Stimulated activated CD4-positive, alpha-beta T cell treated with anti-CD3 and anti-CD28 coated beads, Interleukin-4, amount 100 ng/mL, for 48 hours (primary cell): ENCODE measurements at places on chromosomes 4 and X.

DNA sequence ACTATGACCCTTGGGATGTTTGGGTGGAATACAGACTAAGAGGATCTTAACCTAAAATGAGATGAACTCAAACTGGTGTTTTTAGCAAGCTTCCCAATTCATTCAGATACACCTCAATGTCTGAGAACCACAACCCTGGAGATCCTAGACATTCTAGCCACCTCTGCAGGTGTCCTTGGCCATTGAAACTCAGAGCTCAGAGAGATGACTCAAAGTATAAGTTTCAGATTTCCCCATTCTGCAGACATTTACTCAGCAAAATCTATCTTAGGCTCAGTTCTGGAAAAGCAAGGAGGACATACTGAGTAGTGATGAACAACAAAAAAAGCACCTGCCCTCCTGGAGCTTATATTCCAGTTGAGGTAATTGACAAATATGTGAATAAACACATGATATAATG is 47.8 kb downstream of the COMMD8 start:
- no peak for DNase-seq

DNA sequence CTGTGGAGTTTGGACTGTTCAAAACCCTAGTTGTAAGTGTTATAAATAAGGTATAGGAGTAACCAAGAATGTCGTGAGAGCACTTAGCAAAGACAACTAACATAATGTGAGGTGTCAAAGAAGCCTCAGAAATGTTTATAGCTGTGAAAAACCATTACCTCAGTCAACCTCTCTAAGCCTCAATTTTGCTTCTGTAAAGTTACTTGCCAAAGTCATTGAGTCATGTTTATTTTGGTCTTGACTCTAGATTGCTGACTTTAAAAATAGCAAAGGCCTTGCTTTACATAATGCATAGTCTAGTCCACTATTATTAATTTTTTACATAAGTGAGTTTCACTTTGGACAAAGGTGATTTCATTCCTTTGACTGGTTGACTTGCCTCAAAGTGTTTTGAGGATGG is 257.6 kb upstream of the CXXC4 start:
- DNase-seq, result no peak

DNA sequence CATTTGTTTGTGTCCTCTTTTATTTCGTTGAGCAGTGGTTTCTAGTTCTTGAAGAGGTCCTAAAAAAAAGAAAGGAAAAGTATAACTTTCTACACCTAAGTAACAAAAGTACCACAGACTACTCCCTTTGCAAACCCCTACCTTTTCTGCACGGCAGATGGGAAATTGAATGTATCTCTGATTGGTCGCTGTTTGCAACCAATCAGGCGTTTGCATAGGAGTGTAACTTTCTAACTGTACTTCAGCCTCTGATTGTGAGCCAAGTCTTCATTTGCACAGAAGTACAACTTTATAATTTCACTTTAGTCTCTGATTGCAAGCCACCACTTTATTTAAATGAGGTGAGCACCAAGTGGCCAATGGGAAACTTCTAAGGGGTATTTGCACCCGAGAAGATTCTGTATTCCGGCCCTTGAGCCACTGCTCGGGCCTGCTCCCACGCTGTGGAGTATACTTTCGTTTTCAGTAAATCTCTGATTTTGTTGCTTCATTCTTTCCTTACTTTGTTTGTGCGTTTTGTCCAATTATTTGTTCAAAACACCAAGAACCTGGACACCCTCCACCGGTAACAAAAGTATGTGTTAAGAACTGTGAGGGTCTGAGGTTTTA is 40.3 kb upstream of the FHL1 start:
- DNase-seq, result no peak

DNA sequence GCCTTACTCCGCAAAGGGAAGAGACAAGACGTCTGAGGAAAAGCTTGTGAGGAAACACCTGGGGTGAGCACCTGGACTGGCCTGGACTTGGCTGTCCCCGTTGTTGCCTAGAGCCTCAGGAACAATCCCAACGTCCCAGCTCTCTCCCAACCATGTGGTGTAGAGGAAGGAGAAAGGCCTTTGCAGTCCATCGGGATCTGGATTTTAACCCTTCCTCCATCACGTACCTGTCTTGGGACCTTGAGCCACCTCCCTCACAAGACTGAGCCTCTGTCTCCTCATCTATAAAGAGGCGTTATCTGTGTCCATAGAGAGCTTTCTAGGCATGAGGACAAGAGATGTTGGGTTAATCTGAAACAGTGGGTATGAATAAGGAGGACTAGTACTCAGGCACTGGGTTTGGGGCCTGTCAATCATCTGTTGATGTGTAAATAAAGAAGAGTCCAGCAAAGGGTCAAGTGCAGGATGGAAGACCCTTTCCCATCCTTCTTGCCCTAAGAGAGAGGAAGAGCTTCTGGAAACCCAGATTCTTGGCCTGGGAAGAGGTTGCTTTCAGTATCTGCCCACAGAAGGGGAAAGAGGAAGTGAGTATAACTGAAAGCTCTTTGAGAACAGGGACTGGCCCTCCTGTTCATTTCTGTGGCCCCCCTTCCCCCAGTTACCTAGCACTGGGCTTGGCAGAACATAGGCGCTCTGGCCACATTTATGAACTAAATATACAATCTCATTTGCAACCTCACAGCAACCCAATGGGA is 137.1 kb downstream of the PJA1 start:
- no peak for DNase-seq

GRCh38 chr4:40966091-40966490 is 216.3 kb downstream of the NSUN7 start:
- no peak for DNase-seq

DNA sequence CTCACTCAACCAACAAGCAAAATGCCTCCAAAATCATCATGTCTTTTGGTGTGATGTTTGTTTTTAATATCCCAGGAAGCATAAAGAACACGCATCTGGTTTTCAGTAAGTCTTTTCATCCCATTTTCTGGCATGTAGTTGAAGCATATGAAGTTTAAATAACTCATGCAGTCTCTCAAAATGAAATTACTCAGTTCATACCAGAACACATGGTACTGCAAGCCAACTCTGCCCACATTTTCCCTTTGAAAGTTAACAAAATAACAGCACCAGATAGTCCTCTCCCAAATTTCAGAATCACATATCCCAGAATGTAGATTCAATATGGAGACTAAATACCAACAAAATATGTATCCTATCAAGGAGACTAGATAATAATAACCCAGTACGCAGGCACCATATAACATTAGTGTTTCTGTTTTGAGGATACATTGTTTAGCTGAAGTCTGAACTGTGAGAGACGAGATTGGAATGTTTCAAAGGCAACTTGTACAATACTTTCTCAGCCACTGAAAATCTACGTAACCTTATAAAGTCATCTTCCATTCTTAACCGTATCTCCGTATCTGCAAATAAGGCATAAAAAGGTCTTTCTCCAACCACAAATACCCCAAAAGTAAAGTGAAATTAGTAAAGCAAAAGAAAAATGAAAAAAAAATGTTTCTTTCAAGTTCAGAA is 23.1 kb downstream of the CORIN start:
- no peak for DNase-seq

- DNase-seq, result no peak
Measured at GRCh38 chr4:87950936-87951511, 24.5 kb upstream of the SPP1 start.
